ENCODE measurements at places on chromosomes 16 and 17. TPM values are rescaled to one million over a fixed set of nuclear protein-coding genes. Genes with fewer than 3 reads are reported as not detected.

- no peaks in the 10 kb centered on the region for H3K36me3 ChIP-seq
- H3K27ac ChIP-seq = no peak overlapping the region
- no peak overlapping the region for H3K4me3 ChIP-seq
These were observed 5.7 kb upstream of the SPNS2 start for GRCh38 chr17:4492721-4493561.

DNA sequence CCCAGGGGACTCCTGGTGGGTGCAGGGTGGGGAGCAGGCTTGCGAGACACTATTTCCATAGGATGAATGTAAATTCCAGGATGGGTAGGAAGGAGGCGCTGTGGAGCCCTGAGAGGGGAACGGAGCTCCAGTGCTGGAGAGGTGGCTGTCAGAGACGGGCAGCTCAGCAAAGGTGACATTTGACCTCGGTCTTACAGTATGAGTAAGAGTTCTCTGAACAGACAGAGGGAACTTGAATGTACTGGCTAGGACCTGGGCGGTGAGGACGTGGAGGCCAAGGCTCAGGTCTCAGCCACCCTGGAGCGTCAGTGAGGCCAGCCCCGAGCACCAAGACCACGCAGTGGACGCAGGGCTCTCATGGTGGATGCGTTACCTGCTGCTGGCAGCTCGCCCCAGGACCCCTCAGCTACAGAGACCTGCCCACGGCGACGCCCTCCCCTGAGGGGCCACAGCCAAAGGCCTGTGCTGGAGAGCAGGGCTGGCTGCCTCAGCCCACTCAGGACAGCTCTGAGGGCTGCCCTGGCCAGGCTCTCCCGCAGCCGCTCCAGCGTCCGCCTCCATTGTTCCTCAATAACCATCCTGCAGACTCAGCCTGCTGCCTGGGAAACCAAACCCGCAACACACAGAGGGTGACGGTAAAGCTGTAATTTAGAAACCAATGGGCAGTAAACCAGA, 65.9 kb upstream of the TNRC6C start:
- peak; percentile 32 for DNase-seq
- no peaks in the 10 kb centered on the region for H3K27me3 ChIP-seq
- peaks cover 12% of the 10 kb centered on the region for H3K4me1 ChIP-seq
- H3K27ac ChIP-seq = no peak overlapping the region

DNA sequence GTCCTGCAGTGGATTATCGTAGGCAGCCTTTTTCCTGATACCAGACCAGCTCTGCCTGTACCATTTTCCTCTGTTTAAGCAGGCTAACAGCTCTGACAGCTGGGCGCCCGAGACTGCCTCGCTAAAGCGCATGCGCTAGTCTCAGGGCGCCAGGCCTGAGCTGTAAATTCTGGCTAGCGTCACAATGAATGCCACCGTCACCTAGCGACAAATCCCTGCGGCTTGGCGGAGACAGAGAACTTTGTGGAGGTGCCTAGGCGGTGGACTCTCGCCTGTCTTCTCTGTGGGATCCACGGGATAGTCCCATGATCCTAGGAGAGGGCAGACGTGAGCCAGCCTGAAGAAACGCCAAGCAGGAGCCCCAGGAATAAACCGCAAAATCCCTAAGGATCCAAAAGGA, 573.9 kb downstream of the KCNJ18 start:
- no peaks in the 10 kb centered on the region for H3K36me3 ChIP-seq
- no peak for DNase-seq
- no peak overlapping the region for H3K27ac ChIP-seq
- no peaks in the 10 kb centered on the region for H3K27me3 ChIP-seq

The PPP1R1B gene
- 0.14 TPM for total RNA-seq

The ICAM2 gene
- total RNA-seq = 41.9 TPM

The CHP2 gene
- total RNA-seq = not detected

The OTOP2 gene
- total RNA-seq = not detected

DNA sequence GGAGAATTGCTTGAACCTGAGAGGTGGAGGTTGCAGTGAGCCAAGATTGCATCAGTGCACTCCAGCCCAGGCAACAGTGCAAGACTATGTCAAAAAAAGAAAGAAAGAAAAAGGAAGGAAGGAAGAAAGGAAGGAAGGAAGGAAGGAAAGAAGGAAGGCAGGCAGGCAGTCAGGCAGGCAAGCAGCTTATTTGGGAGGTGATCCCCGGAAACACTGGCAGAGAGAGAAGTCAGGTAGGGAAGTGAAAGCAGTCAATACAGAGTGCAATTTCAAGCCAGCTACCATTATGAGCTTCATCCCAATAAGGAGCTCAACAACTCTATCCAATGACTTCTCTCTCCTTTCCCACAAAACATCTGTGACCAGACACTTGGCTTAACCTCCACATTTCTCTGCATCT, 83.0 kb upstream of the TBC1D3K start:
- peaks cover 7% of the 10 kb centered on the region for H3K4me1 ChIP-seq
- DNase-seq = no peak
- no peaks in the 10 kb centered on the region for H3K36me3 ChIP-seq
- no peak overlapping the region for H3K4me3 ChIP-seq

Data from activated naive CD4-positive, alpha-beta T cell treated with anti-CD3 and anti-CD28 coated beads for 36 hours (primary cell).